Activated gamma-delta T cell treated with Interleukin-2 at 50 U/mL for 16 hours (primary cell): ENCODE measurements at places on chromosomes 13 and 19.
A peak's percentile ranks its signal among the peaks of the same experiment; 100 is the strongest.

- no peak for DNase-seq
Observed at GRCh38 chr19:50817941-50818858, 5.4 kb downstream of the KLK1 start.

- DNase-seq: no peak
Observed at GRCh38 chr13:51501592-51502152, 48.8 kb upstream of the INTS6 start.

DNA sequence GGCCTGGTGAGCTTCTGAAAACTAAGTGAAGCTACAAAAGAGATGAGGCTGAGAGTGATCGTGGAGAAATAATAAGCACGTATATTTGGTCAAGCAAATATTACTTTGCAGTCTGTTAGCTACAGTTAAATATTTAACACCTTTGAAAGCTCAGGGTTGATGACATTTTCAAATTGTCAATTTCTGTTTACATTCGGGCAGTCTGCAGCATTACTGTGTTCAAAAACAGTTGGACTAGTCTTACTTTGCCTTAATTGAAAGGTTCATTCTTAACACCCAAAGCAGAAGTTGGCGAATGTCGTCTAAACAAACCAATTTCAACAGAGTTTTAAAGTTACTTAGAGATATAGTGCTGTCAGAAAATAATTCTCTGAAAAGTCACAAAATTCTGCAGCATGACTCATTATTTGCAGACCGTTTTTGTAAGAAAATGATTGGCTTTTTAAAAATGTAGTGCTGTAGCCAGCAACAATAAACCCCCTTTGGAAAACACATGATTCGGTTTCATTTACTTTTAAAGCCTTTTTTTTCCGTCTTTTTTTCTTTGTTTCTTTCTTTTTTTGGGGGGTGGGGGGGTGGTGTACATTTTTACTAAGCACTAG is 549.0 kb downstream of the GPC6 start:
- no peak for DNase-seq

- DNase-seq: no peak
Observed at GRCh38 chr13:79943346-79944023, 397.4 kb downstream of the SPRY2 start.

GRCh38 chr13:27404680-27405079 is 19.7 kb upstream of the GTF3A start:
- no peak for DNase-seq

- DNase-seq: no peak
Observed at GRCh38 chr19:41323023-41323422, 13.1 kb downstream of the CCDC97 start.

- DNase-seq: no peak
Observed at GRCh38 chr13:98749501-98749900, 3.0 kb downstream of the SLC15A1 start.

DNA sequence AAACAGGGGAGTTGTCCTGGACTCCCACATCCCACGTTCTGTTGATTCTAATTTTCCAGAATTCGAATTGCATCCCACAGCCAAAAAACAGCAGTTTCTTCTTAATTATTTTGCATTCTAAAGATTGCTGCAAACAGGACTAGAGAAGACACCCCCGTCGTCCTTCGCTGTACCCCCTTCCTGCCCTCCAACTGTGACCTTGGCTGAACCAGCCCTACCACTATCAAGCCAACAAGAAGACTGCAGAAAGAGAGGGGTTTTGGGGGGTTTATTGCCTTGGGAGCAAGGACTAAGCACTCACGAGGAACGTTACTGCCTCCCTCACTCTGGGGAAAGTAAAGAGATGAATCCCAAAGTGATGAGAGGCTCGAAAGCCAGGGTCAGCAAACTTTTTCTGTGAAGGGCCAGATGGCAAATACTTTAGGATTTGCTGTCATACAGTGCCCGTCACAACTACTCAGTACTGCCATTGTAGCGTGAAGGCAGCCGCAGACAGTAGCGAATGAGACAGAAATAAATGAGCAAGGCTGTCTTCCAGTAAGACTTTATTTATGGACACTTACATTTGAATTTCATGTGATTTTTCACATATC is 32.5 kb upstream of the KATNAL1 start:
- no peak for DNase-seq

DNA sequence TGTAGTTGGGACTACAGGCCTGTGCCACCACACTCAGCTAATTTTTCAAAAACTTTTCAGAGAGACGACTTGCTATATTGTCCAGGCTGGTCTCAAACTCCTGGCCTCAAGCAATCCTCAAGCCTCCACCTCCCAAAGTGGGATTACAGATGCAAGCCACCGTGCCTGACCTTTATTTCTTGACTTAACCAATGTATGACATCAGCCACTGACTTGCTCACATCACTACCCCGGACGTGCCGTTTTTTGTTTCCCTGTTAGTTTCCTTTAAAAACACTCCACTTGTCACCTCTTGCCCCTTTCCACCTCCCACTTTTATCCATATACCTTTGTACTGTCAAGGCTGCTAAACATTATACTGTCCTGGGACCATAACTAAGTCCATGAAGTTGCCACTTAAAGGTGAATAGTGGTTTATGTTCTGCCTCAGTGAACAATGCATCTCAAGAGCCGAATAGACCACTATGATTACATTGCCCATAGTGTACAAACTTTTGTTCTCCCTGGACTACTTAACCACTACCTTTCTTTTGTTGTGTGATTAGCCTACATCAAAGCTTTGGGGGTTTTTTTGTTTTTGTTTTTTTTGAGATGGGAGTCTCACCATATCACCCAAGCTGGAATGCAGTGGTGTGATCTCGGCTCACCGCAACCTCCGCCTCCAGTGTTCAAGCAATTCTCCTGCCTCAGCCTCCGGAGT is 2.3 kb upstream of the EPHX3 start:
- DNase-seq: no peak

DNA sequence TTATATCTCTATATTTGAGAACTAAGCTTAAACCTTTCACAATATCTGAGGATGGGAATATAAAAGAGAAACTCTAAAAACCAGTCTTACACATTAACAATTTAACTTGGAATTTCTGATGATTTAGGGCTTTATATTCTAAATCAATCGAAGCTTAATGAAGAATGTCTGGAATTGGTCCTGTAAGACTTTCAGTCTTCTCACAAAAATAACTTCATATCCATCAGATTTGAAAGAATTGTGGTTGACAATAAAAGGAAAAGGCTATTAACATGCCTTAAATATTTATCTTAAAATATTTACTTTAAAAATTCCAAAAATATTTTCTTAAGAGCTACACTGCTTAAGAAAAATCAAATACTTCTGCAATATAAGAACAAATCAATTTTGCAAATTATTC is 27.3 kb downstream of the MYCBP2 start:
- no peak for DNase-seq

GRCh38 chr13:55705971-55706370 is 1434.7 kb upstream of the PRR20A start:
- no peak for DNase-seq

DNA sequence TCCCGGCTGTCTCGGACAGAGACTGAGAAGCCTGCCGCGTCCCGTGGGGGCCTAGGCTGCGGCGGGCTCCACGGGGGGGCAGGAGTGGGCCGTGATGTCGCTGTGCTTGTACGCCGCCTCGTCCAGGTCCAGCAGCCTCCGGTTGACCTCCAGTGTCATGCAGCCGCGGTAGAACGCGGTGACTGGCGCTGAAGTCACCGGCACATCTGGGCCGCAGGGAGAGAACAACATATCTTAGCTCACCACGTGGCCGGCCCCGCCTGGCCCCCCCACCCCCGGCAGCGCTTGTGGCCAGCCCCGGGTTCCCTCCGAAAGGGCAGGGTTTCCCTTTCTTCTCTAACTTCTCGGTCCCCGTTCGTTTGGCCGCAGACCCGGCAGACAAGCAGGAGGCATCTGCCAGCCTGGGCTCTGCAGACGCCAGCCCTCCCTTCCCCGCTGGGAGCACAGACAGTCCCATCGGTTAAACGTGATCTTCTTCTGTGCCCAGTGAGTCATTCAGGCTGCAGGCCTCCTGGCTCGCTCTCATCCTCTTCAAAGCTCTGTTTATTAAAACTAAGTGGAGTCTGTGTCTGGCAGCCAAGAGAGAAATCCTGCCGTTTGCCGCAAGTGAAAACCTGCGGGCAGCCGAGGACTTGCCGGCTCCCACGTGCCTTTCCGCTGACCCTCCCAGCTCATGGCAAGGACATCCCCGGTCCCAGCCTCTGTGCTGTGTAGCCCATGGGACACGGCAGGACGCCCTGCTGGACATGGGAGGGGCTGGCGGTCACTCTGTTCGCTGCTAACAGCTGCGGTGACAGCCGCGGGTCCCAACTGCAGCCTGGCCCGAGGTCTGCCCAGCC is 42.8 kb downstream of the GAS6 start:
- DNase-seq: no peak

GRCh38 chr13:32889986-32890565 is 126.1 kb upstream of the KL start:
- DNase-seq: no peak

GRCh38 chr19:869245-870177 is 10.0 kb downstream of the CFD start:
- no peak for DNase-seq

DNA sequence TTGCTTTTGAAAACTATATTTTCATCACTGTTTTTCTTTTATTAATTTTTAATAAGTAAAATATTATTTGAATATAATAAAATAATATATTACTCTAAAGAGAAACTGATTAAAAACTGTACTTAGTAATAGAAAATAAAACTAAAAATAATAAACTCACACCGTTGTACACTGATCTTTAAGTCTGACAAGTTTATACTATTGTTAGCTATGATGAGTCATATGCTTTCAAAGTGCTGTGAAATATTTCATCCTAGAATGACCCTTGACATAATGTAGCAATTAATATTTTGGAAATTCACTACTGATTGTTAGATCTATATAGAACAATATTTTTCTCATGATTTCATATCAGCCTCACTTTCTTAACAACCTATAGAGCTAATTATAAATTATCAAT is 1040.6 kb upstream of the SPRY2 start:
- no peak for DNase-seq

- DNase-seq: no peak
Observed at GRCh38 chr19:40539070-40539469, 37.6 kb upstream of the SHKBP1 start.

DNA sequence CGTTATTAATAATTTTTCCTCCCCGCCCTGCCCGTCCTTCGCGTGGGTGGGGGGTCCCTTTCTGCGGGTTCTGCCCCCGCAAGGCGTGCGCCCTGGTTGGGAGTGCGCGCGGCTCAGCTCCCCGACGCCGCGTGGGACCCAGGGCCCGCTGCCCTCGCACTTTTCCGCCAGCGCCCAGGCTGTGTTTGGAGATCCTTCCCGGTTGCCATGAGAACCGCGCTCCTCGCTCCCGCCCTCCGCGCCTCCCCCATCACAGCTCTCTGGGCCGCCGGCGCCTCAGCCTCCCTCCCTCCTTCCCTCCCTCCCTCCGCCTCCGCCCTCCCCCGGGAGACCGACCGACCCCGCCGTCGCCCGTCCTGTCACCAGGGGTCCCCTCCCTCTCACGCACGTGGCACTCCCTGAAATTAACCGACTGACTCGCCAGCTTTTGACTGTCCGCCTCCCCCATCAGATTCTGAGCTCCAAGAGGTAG is 2.4 kb upstream of the SSBP4 start:
- DNase-seq: peak; percentile 53

DNA sequence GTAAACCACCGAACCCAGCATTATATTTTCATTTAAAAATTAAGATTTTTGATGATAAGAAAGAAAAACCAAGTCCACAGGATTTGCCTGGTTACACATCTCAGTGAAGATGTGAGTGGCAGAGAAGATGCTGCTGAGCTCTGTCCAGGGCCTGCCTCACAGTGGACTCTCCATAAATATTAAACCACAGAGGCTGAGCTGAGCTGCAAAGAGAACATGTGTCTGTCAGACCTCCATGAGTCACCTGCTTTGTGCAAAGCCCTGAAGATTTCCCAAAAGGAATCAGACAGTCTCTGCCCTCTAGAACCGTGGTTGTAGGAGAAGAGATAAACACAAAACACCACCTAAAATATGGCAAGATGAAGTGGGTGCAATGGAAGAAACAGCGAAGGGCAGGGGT is 127.2 kb upstream of the TSC22D1 start:
- DNase-seq: no peak

- DNase-seq: no peak
Observed at GRCh38 chr13:110301606-110302553, 5.1 kb downstream of the COL4A1 start.

- DNase-seq: no peak
Observed at GRCh38 chr13:44760434-44760833, 184.3 kb upstream of the TSC22D1 start.

DNA sequence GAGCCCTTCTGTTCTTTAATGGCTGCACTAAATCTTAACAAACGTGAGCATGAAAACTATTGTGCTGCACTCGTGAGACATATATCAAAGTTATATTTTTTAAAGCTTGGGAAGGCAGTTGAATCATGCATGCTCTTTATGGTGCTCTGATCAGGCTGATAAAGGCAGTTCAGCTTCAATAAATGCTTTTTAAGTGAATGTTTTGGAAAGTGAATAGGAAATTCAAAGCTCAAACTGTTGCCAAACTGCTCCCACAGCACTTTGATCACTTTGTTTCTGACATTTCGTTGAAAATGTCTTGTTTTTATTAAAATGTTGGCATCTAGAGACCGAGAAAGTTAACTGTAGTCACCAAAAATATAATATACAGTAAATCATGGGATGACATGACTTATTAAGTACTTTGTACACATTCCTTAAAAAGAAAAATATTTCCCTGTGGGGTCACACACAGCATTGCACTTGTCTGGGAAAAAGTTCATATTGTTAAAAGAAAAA is 625.7 kb upstream of the PCDH9 start:
- no peak for DNase-seq

- no peak for DNase-seq
Observed at GRCh38 chr13:111459803-111460547, 139.5 kb downstream of the TEX29 start.

DNA sequence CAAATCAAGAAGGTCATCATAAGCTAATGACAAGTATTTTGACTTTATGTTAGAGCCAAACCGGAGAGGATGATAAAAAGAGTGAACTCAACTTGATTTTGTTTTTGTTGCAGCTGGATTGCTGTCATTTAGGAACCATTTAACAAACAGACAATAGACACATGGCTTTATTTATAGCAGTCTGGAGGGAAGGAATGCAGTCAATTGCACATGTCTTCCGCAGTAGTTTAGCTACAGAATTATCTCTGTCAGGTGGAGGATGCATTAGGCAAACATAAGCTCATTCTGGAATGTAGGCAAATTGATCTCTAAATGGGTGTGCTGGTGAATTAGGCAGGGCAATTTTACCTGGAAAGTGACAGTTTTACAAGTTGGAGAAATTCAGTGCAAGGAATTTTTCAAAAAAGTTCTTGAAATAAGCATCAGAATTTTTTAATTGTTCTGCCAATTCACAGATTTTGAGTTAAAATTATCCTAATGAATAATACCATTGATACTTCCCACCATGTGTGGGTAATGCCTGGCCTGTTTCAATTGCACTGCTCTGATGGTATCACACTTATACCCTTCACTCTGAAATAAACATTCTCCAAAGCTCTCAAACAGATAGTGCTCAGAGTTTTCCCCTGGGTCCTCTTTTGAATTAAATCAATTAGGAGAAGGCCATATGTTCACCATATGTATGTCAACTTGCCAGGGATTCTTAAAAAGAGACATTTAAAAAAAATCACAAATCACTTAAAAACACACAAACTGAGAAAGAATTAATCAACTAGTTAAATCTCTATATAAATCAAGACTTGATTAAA is 318.3 kb downstream of the NDFIP2 start:
- DNase-seq: no peak
